ENCODE measurements at places on chromosomes 4 and X.
A peak's percentile ranks its signal among the peaks of the same experiment; 100 is the strongest.

DNA sequence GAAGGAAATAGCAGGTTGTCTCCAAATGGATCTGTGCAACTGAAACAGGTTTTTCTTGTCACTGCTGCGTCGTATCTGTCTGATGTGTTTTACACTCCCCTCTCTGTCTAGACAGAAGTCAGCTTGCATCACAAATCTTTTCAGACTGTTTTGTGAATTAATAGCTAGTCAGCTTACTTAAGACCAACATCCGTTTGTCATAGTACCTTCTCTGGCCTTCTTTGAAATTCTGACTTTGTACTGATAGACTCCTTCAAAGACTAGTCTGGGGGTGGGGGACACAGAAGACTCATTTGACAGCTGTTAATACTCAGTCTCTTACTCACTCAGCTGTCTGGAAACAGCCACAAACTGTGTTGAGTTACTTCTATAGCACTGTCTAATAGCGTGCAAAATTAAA, 197.8 kb downstream of the PALLD start:
- DNase-seq: no peak

DNA sequence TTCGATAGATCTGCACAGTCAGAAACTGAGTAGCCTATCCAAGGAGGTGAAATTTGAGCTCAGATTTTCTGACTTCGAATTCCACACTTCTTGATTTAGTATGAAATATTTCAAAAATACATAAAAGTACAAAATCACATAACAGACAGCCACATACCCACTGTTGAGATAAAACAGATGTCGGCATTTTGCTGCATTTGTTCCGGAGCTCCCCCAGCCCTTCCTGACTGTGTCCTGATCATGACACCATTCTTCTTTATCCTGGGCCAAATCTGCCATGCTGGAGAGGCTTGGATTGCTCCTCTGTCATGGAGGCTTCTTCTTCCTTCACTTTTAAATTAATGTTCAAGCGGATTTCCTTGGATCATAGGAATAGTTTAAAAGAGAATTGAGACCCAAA, 124.2 kb upstream of the RBPJ start:
- DNase-seq: no peak

- peak; percentile 22 for DNase-seq
Measured at GRCh38 chrX:1358793-1359476, 22.4 kb downstream of the IL3RA start.

- DNase-seq: no peak
Measured at GRCh38 chr4:188032583-188032982, 37.0 kb downstream of the ZFP42 start.

- no peak for DNase-seq
Measured at GRCh38 chrX:48942895-48943294, 14.5 kb downstream of the OTUD5 start.

GRCh38 chr4:119746951-119747350, 118.3 kb upstream of the PDE5A start:
- DNase-seq: no peak

DNA sequence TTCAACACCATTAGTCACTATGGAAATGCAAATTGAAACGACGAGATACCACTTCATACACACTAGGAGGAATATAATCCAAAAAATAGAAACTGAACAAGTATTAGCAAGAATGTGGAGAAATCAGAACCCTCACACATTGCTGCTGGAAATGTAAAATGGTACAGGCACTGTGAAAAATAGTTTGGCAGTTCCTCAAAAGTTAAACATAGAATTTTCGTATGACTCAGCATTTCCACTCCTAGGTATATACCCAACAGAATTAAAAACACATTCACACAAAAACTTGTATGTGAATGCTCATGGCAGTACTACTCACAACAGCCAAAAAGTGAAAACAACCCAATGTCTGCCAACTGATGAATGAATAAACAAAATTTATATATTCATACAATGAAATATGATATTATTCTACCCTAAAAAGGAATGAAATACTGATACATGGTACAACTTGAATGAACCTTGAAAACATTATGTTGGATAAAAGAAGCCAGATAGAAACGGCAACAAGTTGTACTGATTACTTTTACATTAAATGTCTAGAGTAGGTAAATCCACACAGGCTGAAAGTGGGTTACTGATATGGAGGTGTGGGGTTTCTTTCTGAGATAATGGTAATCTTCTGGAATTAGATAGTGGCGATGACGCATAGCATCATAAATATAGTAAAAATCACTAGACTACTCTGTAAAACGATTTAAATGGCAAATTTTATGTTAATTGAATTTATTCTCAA, 22.3 kb downstream of the TEC start:
- no peak for DNase-seq
